ENCODE measurements at places on chromosomes 2 and 18.

DNA sequence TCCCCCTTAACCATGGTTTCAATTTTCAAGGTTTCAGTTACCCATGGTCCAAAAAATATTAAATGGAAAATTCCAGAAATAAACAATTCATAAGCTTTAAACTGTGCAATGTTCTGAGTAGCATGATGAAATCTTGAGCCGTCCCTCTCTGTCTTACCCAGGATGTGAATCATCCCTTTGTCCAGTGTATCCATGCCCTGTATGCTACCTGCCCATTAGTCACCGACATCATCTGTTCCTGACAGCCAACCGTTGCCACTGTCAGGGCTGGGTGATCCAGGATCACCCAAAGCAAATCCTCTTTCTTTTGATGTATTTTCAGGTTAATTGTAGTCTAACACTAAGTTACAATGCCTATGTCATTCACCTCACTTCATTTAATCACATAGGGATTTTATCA is 15.7 kb upstream of the OLA1 start:
- no peak for DNase-seq

DNA sequence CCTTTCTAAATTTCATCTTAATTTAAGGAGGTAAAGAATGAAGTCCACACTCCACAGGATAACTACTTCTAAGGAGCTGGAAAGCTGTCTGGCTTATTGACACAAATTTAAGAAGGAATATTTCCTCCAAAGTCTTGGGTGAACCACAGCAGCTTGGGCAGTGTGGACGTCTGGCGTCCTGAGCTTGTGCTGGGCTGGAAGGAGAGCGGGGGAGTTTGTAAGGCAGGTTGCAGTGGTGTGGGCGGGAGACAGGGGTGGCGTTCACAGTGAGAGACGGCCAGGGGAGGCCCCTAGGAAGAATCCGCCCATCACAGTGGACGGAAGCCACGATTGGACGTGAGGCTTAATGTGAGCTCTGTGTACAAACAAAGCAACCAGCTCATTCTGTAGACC is 25.7 kb downstream of the ADI1 start:
- DNase-seq, result no peak

GRCh38 chr18:63339920-63340484 is 20.4 kb upstream of the BCL2 start:
- DNase-seq, result peak; percentile 45

DNA sequence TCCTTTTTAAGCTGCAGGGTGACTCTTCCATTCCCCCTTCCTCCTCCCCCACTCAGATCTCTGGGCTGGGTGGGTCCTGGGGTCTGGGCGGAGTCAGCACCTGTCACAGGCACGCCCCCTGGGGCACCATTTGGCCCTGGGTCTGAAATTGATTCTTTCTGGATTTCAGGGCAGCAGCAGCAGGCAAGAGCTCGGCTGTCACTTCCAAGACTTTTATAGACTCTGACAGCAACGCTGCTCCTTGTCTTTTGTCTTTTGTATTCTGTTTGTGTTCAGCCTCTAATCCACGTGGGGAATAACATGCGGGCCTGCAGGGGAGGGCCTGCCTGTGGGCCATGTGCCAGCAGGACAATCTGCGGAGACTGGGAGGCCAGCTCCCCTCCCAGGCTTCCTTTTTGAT is 3.9 kb downstream of the BOD1L2 start:
- no peak for DNase-seq

DNA sequence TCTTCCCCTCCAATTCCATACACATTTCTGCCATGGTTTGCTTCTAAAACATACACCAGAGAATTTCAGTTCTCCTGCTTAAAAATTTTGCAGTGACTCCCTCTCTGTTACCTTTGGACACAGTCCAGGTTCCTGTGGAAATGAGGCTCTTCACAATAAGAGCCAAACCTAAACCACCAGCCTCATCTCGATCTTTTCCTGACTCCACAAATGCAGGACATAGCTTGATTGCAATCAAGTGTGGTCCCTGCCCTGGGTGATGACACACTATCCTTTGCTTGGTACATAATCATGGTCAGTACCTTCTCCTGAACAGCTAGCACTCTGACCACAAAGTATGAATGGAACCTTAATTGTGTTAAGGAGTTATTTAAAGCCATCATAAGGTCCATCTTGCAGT is 134.9 kb upstream of the CHAC2 start:
- DNase-seq, result no peak

- no peak for DNase-seq
Measured at GRCh38 chr2:209578394-209579001, 154.7 kb downstream of the MAP2 start.

DNA sequence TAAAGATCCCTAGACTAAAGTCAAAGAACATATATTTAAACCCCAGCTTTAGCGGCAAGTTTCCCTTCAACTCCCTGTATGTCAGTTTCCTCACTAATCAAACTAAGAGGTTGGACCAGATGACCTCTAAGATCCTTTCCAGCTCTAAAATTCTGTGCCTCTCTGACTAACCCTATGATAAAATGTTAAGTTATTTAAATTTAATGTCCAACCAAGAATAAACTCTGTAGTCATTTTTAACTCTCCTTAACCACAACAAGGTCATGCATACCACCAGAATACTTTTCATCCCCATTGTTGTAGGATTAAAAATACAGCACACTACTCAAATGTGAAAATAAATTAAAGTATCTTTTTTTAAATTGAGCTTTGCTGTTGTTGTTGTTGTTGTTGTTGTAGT is 5.2 kb upstream of the PDE1A start:
- no peak for DNase-seq
